ENCODE measurements at places on chromosomes 13 and 19. TPM values are rescaled to one million over a fixed set of nuclear protein-coding genes. Genes with fewer than 3 reads are reported as not detected.
A peak's percentile ranks its signal among the peaks of the same experiment; 100 is the strongest.

DNA sequence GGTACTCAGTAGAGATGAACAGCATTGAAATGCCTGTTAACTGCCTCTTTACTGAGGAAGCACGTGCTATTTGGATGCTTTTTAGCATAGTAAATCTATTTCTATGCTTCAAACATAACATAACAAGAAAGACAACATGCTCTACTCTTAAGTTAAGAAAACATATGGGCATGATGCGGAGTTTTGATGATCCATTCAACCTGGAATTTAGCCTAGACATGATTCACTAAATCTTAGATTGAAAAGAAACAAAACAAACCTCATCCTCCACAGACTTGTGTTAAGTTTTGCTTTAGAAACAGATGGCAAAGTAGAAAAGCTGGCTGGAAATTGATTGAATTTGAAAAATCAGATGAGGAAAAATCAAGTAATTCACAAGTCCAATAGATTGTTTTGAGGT is 593.8 kb downstream of the OLFM4 start:
- no peak for DNase-seq

DNA sequence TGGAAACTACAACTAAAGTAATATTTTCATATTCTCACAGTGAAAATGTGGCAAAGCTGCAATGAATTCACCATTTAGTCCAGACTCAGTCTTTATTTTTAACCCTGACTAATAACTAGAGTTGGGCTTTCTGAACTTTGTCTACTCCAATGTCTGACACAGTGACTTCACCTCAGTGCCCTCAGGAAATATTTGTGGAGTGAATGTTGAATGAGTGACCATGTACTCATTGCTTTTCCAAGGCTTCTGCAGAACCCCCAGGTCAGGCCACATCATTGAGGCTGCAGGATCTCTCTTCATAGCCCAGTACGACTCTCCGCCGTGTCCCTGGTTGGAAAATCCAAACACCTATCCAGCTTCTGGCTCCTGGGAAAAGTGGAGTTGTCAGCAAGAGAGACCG is 1.8 kb downstream of the ZNF175 start:
- no peak for DNase-seq

DNA sequence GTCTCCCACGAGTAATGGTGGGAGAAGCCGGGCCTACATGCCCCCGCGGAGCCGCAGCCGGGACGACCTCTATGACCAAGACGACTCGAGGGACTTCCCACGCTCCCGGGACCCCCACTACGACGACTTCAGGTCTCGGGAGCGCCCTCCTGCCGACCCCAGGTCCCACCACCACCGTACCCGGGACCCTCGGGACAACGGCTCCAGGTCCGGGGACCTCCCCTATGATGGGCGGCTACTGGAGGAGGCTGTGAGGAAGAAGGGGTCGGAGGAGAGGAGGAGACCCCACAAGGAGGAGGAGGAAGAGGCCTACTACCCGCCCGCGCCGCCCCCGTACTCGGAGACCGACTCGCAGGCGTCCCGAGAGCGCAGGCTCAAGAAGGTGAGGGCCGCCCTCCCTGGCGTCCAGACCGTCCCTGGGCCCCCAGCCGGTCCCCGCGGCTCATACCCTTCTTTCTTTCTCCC is 1.4 kb upstream of the USF2 start:
- DNase-seq, result no peak

DNA sequence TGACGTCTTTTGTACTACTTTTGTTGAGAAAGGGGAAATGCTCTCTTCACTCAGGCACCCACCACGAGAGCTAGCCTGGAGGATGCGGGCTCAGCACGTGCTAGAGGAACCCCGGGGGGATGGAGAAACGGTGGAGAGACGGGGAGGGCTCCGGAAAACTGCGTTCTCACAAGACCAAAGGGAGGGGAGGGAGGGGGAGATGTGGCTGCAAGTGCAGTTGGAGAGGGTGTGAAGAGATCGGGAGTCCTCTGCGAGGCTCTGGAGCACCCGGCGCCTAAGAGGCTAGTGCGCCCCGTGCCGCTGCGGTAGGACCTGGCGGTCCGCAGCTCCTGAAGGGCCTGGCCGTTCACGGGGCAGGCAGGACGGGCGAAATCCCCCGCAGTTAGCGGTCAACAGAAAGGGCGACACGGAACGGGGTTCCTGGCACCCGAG is 43.4 kb upstream of the XPO4 start:
- no peak for DNase-seq

DNA sequence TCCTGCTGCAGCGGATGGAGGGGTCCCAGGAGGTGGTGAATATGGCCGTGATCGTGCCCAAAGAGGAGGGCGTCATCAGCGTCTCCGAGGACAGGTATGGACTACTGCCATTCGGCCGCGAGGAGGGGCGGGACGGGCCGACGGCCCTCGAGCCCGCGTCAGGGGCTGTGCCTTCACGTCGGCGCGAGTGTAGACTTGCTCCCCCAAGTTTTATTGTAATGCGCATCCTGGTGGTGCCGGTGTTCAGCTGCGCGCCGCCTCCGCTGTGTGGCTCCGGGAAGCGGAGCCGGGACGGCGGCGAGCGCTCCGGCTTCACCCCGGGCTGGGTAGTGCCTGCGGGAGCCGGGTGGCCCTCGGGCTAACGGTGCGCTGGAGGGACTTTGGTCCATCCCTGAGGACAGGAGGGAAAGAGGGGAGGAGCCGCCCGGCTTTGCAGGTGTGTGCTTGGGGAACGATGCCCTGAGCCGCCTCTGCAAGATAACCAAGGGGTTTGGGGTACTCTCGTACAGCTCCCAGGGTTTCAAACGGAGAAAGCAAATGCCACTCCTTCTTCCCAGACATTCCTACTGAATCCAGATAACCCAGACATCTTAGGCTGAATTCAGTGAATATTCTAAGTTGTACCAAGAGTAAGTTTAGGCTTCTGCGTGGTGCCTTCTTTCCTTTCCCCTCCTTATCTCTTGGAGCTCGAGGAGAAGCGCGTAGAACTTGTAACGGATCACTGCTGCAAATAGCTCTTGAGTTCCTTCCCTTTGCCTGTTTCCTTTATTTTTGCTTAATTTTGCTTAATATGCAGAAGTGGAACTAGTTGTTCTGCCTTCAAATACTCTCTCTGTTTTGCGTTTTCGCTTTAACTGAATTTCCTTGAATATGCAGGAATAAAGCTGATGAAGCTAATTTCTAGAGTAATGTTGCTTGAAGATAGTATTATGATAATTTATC is 740 bp downstream of the WDFY2 start:
- DNase-seq, result no peak

DNA sequence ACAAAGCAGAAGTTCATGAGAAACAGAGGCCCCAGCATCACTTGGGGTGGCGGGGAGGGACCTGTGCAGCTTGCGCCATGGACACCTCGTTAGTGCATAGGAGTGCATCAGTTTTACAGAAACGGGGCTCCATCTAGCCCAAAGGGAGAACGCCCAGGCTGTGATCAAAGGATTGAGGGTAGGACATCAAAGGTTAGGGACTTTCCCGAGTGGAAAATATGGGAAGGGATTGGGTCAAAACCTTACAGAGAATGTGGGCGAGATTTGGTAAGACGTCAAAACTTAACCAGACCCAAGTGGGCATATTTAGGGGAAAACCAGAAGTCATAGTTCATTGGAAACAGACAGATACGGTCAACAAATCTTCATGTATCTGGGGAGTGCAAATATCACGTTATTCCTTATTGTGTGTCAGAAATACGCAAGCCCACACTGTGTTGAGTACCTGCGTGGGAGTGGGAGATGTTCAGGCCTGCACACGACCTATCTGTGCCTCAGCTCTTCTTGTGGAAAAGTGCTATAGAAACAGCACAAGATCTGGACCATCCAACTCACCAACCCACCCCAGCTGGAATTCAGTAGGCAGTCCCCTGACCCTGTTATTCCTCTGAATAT is 9.4 kb upstream of the GRAMD1A start:
- no peak for DNase-seq

DNA sequence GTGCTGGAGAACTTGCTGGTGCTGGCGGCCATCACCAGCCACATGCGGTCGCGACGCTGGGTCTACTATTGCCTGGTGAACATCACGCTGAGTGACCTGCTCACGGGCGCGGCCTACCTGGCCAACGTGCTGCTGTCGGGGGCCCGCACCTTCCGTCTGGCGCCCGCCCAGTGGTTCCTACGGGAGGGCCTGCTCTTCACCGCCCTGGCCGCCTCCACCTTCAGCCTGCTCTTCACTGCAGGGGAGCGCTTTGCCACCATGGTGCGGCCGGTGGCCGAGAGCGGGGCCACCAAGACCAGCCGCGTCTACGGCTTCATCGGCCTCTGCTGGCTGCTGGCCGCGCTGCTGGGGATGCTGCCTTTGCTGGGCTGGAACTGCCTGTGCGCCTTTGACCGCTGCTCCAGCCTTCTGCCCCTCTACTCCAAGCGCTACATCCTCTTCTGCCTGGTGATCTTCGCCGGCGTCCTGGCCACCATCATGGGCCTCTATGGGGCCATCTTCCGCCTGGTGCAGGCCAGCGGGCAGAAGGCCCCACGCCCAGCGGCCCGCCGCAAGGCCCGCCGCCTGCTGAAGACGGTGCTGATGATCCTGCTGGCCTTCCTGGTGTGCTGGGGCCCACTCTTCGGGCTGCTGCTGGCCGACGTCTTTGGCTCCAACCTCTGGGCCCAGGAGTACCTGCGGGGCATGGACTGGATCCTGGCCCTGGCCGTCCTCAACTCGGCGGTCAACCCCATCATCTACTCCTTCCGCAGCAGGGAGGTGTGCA is 587 bp downstream of the S1PR4 start:
- no peak for DNase-seq

GRCh38 chr13:107450931-107451330 is 764.4 kb downstream of the LIG4 start:
- DNase-seq, result peak; percentile 71

GRCh38 chr13:112034231-112034630 is 32.7 kb upstream of the SOX1 start:
- no peak for DNase-seq

DNA sequence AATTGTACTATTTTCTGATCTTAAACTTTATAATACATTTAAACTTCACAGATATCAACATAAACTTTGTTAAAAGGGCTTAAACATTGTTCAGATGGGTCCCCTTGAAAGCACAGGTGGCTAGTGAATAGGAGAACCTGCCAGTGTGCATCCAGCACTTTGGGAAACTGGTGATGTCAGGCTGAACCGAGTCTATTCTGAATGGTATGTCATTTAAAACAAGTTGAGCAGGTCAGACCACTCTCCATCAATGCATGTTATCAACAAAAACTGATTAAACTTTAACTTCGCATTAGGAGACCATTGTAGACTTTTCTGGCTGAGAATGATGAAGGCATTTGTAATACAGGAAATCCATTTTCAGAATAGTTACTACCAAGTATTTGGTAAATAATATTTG is 50.1 kb upstream of the FREM2 start:
- no peak for DNase-seq

- peak; percentile 30 for DNase-seq
Observed at GRCh38 chr19:54439174-54439851, 9.7 kb upstream of the LENG8 start.

DNA sequence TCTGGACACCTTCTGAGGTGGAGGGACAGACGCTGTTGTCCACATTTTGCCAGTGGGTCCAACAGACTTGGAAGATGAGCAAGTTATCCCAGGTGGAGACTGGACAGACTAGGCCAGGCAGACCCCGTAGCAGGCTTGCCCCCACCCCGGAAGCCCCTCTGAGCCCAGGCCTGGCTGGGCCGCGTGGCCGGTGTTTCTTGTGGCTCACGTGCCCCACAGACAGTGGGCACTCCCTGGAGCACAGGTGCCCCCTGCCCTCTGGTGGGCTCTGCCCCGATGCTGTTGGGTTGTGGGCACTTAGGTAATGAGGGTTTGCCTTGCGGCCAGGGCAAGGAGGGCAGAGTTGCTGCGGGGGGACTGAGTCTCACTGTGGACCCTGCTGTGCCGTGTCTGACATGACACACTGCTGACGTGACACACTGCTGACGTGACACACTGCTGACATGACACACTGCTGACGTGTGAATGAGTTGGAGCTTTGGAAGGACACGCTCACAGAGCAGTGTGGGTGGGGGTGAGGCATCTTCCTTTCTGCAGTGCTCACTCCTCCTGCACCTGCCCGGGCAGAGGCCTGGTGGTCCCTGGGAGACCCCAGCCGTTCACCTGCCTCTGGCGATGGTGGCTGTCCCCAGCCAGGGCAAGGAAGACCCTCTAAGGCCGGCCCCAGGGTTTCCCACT is 25.1 kb downstream of the DOT1L start:
- no peak for DNase-seq

Gene ICAM4
- not detected for total RNA-seq

Gene B3GNT3
- 15.8 TPM for total RNA-seq
